ENCODE measurements at places on chromosomes 12 and 14.

GRCh38 chr12:69172491-69172890 lies 66.9 kb upstream of the CPSF6 start:
- peaks cover 23% of the 10 kb centered on the region for H3K4me1 ChIP-seq
- H3K4me3 ChIP-seq: no peak overlapping the region
- no peak for DNase-seq

- no peaks in the 10 kb centered on the region for H3K36me3 ChIP-seq
- no peaks in the 10 kb centered on the region for H3K27me3 ChIP-seq
- no peak overlapping the region for H3K27ac ChIP-seq
- H3K4me1 ChIP-seq: no peaks in the 10 kb centered on the region
- DNase-seq: no peak
These were observed 250.9 kb downstream of the C12orf75 start for GRCh38 chr12:105581420-105581819.

GRCh38 chr12:5480218-5480937 lies 48.5 kb downstream of the NTF3 start:
- H3K4me1 ChIP-seq: peaks cover 14% of the 10 kb centered on the region
- peaks cover 4% of the 10 kb centered on the region for H3K27me3 ChIP-seq
- H3K4me3 ChIP-seq: peak overlapping the region; percentile 56
- H3K36me3 ChIP-seq: no peaks in the 10 kb centered on the region
- no peak overlapping the region for H3K27ac ChIP-seq

GRCh38 chr12:6367065-6367968 lies 8.0 kb downstream of the SCNN1A start:
- H3K4me1 ChIP-seq: peaks cover 28% of the 10 kb centered on the region
- DNase-seq: no peak
- 0 out of 2 replicates have a peak overlapping the region, but pooled peaks have one; percentile 8 for H3K27ac ChIP-seq
- H3K4me3 ChIP-seq: no peak overlapping the region
- H3K36me3 ChIP-seq: no peaks in the 10 kb centered on the region
- H3K27me3 ChIP-seq: no peaks in the 10 kb centered on the region

DNA sequence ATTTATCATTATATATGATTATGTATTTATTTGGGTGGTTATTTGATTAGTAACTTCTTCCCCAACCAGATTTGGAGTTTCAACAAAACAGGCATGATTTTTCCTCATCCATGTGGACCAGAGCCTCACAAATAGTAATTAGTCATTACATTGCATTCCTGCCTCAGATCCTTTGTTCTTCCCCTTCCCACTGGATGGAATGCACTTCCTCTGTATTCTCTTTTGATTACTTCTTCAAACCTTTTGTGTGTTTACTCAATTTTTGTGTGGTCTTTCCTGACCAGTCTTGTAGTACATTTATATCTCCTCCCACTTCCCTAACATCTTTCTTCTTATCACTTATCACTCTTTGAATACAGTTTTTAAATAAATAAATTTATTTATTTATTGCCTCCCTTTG lies 15.5 kb downstream of the SYT1 start:
- H3K27ac ChIP-seq: peak overlapping the region; percentile 88
- H3K27me3 ChIP-seq: no peaks in the 10 kb centered on the region
- H3K4me1 ChIP-seq: peaks cover 43% of the 10 kb centered on the region
- peak; percentile 79 for DNase-seq
- H3K4me3 ChIP-seq: no peak overlapping the region

DNA sequence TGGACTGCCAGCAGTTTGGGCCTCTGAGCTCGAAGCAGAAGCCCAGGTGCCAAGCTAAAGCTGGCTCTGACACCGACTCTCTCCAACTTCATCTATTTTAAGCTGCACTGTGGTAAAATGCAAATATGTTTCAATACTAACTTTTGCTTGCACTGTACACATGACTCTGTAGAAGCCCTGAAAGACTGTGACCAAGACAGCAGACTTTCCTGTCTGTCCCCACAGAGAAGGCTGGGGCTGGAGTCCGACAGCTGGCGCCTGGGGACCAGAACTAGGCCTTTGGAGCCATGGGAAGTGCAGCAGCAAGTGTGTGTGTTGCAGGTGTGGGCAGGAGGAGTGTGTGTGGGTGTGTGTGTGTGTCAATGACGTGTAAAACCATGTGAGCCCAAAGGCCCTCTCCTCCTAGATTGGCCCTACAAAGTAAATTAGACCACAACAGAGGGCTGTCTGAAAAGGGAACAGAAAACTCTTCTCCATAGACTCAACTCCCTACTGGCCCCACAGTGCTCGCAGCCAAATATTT lies 16.4 kb upstream of the RAB35 start:
- H3K4me1 ChIP-seq: 0 out of 2 replicates have a peak, but pooled peaks cover under 1% of the 10 kb centered on the region
- no peak overlapping the region for H3K27ac ChIP-seq
- peaks cover 82% of the 10 kb centered on the region for H3K36me3 ChIP-seq
- DNase-seq: no peak
- H3K4me3 ChIP-seq: no peak overlapping the region

- peak; percentile 69 for DNase-seq
- no peak overlapping the region for H3K27ac ChIP-seq
- no peaks in the 10 kb centered on the region for H3K4me1 ChIP-seq
- H3K36me3 ChIP-seq: no peaks in the 10 kb centered on the region
- no peaks in the 10 kb centered on the region for H3K27me3 ChIP-seq
These were observed 171.9 kb downstream of the RGS6 start for GRCh38 chr14:72104011-72104613.

- H3K4me1 ChIP-seq: peaks cover 27% of the 10 kb centered on the region
- peak; percentile 87 for DNase-seq
- no peaks in the 10 kb centered on the region for H3K27me3 ChIP-seq
- peak overlapping the region; percentile 76 for H3K27ac ChIP-seq
- no peaks in the 10 kb centered on the region for H3K36me3 ChIP-seq
These were observed 5.4 kb downstream of the RAPGEF3 start for GRCh38 chr12:47753021-47754001.
